ENCODE measurements at places on chromosomes 5 and 9.

DNA sequence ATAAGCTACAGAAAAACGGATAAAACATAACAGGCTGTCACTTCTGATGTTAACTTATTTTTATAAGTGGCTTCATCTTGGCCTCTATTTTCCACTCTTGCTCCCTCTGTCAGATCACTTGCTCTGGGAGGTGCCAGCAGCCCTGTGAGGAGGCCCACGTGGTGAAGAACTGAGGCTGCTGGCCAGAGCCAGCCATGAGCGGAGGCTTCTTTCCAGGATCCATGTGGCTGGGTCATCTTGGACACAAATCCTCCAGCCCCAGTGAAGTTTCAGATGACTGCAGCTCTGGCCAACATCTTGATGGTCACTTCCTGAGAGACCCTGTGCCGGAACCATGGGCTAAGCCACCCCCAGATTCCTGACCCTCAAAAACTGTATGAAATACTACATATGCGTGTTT lies 7.5 kb upstream of the CMBL start:
- no peak for DNase-seq

GRCh38 chr9:112145886-112146285 lies 29.2 kb downstream of the SUSD1 start:
- DNase-seq, result no peak

GRCh38 chr5:142981886-142982820 lies 212.0 kb downstream of the ARHGAP26 start:
- DNase-seq, result no peak

DNA sequence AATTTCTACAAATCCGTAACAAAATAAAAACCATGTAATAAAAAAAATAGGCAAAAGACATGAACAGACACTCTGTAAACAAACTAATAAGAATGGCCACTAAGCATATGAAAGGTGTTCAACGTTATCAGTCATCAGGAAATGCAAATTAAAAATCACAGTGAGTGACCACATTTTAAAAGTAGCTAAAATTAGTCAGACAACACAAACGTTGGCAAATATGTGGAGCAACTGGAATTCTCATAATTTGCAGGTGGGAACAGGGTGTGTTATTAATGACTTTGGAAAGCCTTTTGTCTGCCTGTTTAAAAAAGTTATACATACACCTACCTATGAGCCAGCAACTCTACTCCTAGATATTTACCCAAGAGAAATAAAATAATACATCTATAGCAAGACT lies 164.4 kb downstream of the RMI1 start:
- no peak for DNase-seq

- no peak for DNase-seq
Measured at GRCh38 chr9:18184401-18184800, 289.6 kb upstream of the ADAMTSL1 start.

GRCh38 chr9:87167161-87167560 lies 219.9 kb upstream of the GAS1 start:
- DNase-seq, result no peak

- DNase-seq, result no peak
Measured at GRCh38 chr5:41112486-41113455, 41.6 kb upstream of the MROH2B start.

Measured in activated naive CD4-positive, alpha-beta T cell (primary cell).